Fibroblast of skin of left biceps (primary cell): ENCODE measurements at places on chromosomes 2 and 18.
A peak's percentile ranks its signal among the peaks of the same experiment; 100 is the strongest.

DNA sequence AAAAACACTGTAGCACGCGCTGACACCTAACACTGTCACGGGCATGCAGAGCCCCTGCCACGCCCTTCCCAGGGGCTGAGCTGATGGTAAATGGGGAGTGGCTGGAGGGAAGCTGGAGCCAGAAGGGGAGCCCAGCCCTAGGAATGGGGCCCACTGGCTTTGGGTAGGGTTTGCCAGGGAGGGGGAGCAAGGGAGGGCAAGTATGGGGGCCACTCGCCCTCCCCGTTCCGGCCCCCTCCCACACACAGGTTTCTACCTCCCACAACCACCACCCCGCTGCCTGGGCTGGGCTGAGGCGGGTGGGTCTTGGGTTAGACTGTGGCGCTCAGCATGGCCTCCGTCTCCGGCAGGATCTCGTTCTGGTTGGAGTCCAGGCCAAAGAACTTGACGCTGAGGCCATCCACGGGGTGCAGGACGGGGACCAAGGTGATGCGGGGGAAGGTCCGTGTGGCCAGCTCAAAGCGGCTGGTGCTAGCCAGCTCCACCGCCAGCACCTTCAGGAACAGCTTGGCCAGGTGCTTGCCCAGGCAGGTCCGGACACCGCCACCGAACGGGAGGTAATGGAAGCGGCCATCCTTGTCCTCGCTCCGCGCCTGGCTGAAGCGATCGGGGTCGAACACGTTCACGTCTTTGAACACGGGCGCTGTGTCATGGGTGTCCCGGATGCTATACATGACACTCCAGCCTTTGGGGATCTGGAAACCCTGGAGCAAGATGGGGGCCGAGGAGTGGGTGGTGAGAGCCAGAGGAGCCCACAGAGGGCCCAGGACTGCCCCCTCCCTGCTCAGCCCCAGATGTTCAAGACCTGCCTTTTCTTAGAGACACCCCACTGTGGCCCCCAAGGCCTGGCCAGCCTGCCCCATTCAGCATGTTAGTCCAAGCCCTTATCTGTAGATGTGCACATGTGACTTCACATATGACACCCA, 15.5 kb downstream of the CYP26B1 start:
- DNase-seq, result no peak

DNA sequence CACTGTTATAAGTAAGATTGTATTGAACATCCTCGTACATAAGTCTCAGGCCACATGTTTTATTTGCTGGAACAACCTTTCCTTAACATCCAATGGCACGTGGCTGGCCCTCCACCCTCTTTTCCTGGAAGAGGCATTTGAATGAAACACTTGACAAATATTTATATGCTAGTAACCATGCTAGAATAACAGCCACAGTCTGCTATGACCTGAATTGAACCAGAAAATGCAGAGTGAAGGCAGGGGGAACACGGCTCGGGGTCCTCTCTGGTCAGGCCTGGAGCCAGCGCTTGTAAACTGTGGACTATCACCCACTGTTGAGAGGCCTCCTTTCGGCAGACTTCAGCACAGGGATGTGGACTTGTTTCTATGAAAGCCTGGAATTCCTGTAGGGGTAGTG, 198.2 kb upstream of the COPS8 start:
- DNase-seq, result no peak

GRCh38 chr18:51767293-51767692, 569.8 kb upstream of the MEX3C start:
- DNase-seq, result no peak

DNA sequence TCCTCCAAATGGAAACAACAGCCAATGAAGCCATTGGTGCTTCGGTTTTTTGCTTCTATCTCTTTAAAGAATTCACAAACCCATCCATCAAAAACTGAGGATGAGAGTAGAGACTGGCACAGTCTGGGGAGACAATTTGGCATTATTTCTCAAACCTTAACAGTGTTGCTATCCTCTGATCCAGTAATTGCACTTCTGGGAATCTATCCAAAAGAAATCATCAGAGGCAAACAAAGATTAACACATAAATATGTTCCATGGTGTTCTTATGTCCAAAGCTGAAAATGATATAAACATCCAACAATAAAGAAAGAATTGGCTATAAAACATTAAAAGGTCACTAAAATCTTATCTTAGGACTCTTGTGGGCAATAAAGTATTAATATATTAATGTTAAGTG, 35.1 kb downstream of the REEP1 start:
- DNase-seq, result no peak

GRCh38 chr2:130837175-130837810, 579 bp downstream of the ARHGEF4 start:
- no peak for DNase-seq

GRCh38 chr18:29726646-29727045, 1315.9 kb downstream of the DSC3 start:
- DNase-seq, result no peak

DNA sequence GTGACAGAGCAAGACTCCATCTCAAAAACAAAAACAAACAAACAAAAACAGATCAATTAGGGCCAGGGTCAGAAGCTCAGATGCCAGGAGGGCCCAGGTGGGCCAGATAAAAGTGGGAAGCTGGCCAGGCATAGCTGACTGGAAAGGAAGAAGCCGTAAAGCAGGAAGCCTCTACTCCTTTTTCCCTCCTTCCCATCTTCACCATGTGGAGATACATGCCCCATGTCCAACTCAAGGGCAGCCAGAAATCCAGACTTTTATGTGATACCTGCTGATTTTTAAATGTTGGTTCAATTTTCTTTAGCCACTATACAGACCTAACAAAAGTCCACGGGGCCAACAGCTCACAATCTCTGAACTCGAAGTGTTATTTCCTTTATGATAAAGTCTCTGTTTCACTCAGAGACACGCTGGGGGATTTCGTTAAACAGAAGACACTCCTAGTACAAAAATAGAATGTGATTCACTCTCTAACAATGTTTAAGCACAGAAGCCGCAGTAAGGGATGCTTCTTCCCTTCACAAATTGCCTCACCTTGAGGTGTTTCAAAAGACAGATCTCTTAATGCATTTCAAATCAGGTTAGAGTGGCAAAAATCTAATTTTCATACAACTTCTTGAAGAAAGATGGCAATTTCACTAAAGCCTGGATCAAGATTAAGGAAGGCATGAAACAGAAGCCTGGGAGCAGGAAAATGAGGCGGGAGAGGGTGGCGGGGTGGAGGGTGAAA, 14.0 kb downstream of the TMEM247 start:
- peak; percentile 38 for DNase-seq

DNA sequence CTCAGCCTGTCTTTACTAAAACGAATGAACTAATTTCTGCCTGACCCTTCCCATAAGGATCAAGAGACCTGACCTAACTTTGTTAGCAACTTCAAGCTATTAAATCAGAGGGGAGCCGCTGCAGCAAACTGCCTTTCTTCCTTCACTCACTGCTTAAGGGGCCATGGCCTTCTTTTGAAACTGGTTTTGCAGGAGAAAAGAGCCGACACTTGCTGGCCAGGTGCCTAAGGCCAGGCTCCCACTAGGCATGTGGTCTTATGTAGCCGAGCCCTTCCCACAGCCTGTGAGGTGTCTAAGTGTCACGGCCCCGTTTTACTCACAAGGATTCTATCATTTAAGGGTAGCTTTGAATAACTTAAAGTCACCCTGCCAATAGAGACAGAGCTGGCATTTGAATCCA, 130.8 kb downstream of the ZNF236 start:
- no peak for DNase-seq

GRCh38 chr2:108184419-108184818, 55.3 kb upstream of the SULT1C3 start:
- no peak for DNase-seq

DNA sequence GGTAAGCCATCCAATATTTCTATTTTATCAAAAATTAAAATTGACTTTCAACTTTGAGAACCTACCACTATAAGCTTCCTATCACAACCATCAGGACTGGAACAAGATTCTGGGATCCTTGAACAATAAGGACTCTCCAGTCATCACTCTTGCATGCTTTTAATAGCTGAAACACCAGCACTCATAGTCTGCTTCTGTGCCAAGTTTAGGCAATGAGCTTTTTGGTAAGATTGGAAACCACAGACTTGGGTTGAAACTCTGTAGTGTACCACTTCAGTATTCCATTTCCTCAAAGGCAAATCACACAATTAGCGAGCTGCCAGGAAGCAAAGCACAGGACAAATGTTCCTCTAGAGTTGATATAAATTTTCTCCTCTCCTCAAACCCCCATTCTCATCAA, 1065.8 kb upstream of the SLC39A10 start:
- no peak for DNase-seq

- DNase-seq, result peak; percentile 72
Measured at GRCh38 chr18:12403601-12404506, 3.9 kb upstream of the PRELID3A start.

- DNase-seq, result no peak
Measured at GRCh38 chr2:109401370-109401769, 212.4 kb downstream of the SEPTIN10 start.

DNA sequence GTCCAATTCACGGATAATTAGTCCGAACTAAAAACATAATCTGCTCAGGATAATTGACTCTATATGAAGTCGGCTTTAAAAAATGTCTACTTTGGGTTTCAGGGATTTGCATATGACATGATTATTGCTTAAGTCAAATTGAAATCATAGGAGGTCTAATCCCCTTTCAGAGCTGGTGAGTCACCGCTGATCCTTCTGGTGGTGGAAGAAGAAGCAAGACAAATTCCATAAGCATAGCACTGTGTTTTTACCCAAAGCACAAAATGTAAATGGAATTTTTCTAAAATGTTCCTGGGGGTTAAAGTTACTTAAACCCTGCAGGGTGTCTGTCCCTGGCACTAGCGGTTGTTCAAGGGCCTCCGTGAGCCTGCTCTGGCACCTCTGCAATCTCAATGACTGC, 460.2 kb downstream of the LRATD1 start:
- DNase-seq, result peak; percentile 68

- no peak for DNase-seq
Measured at GRCh38 chr2:67641312-67642045, 244.3 kb downstream of the ETAA1 start.

GRCh38 chr2:221997100-221997499, 301.7 kb downstream of the PAX3 start:
- peak; percentile 72 for DNase-seq

DNA sequence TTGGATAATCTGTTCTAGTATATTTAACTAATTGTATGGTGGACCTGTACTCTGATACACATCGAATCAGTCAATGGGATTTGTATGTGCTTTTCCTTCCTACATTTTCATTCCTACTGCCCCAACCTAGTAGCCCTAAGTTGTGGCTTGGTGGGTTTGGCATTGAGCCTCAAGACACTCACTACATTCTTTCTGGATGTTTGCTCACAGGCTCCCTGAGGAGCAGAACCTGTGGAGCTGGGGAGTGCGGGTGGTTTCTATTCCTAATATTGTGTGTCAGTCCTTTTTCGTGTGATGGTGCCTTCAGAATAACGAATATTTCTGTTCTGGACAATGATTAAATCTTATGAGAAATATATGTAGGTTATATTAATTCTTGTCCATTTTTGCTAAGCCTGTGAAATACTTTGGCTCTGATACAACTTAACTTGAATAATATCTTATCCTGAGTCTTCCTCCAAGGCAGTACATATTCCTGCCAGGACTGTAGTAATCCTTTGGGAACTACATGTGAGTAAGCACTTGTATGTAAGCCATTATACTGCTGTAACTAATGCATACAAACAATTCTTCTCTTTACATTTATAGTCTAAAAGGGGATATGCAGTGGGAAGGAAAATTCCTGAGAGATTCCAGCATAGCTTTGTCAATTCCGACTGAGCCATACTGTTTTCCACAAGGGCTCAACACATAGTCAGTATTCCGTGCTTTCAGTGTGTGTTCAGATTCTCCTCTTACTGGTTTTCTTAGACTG, 150.6 kb downstream of the AGPS start:
- DNase-seq, result peak; percentile 91

- DNase-seq, result no peak
Measured at GRCh38 chr18:22048932-22049615, 120.3 kb upstream of the GATA6 start.

GRCh38 chr2:9697909-9698308, 67.1 kb upstream of the YWHAQ start:
- no peak for DNase-seq

GRCh38 chr2:167966937-167967913, 280.2 kb downstream of the STK39 start:
- DNase-seq, result no peak

GRCh38 chr2:66488946-66489345, 54.0 kb downstream of the MEIS1 start:
- no peak for DNase-seq

- DNase-seq, result no peak
Measured at GRCh38 chr2:79124907-79125720, 4.8 kb downstream of the REG1A start.

- DNase-seq, result no peak
Measured at GRCh38 chr18:24270358-24270936, 127.2 kb downstream of the OSBPL1A start.

- peak; percentile 52 for DNase-seq
Measured at GRCh38 chr2:174024524-174025270, 59.5 kb upstream of the SP3 start.
